ENCODE measurements at places on chromosomes 7 and 10.

DNA sequence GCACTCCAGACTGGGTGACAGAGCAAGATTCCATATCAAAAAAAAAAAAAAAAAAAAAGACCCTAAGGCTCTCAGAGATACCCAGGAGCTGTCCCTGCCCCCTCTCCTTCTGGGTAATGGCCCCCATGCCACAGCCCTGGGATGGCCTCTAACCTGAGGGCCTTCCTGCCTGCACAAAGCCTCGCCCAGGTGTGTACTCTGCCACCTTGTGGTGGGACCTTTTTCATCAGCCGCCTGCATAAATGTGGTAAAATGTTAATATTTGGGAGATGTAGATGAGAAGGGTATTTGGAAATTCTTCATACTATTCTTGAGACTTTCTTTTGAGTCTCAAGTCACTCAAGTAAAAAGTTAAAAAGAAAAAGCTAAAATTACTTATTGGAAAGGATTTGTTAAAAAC lies 46.3 kb upstream of the RNF216 start:
- DNase-seq, result no peak

DNA sequence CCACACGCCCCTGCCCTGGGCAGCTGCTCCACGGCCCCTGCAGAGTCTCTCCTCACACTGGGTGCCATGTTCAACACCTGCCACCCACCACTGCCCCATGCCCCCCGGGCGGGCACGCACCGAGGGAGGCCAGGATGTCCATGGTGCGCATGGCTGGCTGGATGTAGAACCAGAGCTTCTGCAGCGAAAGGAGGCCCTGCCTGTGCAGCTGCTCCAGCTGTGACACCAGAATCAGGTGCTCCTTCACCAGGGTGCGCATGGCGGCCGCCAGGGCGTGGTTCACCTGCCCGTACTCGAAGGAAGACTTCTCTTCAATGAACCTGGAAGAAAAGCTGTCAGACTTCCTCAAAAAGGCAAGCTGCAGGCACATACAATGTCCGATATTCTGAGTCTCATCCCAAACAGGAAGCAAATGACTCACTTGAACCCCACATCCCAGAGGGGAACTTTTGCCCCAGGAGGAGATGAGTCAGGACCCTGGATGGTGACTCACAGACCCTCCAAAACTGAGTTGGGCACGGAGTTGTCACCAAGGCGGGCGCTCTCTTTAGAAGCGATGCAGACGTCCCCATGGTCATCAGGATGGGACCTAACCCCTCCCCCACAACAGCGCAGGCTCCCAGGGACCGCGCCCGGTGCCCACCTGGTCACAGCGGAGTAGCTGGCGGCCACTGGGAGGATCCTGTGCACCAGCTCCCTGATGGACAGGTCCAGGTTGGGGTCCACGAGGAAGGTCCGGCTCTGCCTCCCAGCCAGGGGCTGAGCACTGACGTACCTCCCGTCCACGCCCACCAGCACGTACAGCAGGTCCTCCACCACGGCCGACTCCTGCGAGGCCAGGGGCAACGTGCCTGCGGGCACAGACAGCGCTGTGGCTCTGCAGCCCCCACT lies 15.5 kb downstream of the TUBGCP2 start:
- peak; percentile 53 for DNase-seq

GRCh38 chr10:88664142-88664541 lies at the start of gene LIPF:
TSS of gene LIPF (plus strand) at chr10:88664442. CDS start at chr10:88667298, 2,856 bp downstream.
- DNase-seq, result no peak

DNA sequence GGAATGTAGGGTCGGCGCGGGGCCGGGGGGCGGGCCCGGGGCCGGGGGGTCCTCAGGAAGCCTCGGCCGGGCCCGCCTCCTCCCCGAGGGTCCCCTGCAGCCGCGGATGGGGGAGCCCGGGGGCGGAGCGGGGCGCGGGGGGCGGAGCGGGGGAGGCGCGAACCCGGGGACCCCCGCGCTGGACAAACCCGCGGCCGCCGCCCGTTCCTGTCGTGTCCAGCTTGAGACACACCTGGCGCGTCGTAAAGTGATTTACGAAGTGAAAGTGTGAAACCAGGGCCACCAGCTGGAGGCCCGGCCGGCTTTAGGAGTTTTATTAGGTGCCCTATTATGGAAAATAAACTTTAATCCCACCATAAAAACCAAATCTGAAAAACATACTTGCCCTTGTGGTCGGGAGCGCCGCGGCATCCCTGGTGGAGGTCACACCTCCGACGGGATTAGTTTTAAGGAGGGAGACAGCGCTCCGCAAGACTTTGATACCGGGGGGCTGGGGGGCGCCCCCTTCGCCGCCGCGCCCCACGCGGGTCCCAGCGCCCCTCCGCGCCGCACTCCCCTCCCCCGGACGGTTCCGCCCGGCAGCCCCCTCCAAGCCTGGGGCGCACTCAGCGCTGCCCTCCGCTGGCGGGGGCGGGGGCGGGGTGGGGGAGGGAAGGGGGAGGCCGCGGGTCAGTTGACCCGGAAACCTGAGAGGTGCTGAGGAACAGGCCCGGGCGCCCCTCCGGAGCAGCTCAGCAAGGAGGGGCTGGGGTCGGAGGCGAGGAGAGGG lies 10.3 kb downstream of the MNX1 start:
- no peak for DNase-seq

DNA sequence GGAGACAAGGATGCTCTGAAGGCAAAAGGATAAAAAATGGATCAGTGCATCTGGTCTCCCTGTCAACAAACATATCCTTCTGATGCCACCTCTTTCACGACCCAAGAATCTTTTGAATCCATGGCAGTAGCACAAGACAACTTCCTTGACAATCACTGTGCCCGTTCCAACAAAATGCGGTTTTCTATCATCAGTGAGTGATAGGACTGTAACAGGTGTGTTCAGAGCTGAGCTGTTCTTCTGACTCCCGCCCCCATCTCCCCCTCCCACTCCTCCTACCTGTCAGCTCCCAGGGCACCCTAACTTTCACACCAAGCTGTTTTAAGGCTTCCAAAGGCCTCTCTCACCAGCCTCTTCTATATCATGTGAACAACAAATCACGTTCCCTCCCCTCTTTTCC lies 74.8 kb downstream of the PARD3 start:
- DNase-seq, result no peak

- DNase-seq, result no peak
These were observed 14.7 kb downstream of the AQP1 start for GRCh38 chr7:30926313-30926712.

DNA sequence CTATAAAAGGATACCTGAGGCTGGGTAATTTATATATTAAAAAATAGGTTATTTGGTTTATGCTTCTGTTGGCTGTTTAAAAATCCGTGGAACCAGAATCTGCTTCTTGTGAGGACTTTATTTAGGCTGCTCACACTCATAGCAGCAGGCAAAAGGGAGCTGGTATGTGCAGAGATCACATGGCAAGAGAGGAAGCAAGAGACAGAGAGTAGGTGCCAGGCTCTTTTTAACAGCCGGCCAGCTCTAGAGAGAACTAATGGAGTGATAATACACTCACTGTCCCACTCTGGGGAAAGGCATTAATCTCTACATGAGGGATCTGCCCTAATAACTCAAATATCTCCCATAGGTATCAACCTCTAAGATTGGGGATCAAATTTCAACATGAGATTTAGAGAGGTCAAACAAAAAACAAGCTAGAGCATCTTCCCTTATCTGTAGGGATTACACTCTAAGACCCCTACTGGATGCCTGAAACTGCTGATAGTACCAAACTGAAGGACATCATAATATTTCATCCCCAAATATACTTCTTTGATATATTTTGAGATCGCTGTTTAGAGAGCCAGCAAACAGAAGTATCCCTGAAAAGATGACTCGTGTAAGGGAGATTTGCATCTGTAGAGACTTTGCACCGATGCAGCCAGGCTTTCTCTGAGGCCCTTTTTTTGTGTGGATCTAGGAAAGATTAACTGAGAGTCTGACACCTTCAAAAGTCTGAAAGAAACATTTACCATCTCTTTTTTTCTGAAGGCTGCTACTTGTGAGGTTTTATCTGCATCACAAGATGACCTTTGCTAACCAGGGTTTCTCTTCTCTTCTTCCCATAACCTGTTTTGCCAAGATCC lies 717.0 kb upstream of the MBL2 start:
- no peak for DNase-seq

- peak; percentile 8 for DNase-seq
These were observed 18.4 kb upstream of the PON1 start for GRCh38 chr7:95342642-95343307.
